Right hindlimb (tissue), 1 donor: ENCODE measurements at places on chromosomes 3 and 15.

DNA sequence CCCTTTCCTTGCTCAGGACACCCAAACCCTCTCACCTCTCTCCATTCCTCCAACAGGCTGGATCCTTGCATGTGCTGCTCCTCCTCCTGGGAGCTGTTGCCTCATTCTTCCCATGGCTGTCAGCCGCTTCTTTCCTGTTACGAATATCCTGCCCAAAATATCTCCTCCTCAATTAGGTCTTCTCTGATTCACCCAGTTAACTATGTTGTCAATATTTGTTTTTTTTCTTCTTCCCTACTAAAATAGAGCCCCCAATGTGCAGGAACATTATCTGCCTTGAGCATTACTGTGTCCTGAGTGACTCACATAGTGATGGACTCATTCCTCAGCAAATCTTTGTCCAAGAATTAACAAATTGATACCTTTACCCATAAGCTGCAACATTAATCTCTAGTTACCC, 357.2 kb downstream of the CLSTN2 start:
- no peak for DNase-seq

DNA sequence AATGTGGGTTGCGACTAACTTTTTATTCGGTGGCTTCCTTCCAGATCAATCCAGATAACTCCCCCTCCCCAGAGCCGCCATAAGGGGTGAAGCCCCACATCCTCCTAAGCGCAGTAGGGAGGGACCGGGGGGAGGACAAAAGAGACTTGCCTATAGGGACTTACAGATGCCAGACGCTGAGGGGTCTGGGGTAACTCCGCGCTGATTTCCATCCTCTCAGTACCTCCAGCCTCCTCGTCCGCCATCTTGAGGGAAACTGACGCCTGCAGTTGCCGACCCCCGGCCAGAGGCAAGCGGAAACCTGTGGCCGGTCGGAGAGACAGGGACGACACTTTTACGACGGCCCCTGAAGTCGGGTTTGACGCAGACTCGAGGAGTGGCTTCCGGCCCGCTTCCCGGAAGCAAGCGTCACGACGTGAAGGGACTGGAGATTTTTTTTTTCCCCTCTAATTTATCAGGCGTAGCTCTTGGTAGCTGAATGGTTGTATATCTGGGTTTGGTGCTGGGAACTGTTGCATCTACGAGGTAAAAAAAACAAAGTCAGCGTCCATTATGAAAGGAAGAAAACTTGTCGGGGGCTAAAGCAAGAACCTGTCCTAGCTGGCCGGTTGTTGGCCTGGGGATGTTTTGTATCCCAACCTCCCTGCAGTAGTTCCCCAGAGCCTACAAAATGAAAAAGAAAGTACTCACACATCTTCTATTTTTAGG, at the start of gene UBR1:
TSS of gene UBR1 (minus strand) at position 261 of the 708 bp plus-strand sequence. CDS start at position 245, 16 bp downstream.
- peak; percentile 96 for DNase-seq

GRCh38 chr3:15112011-15112410, 13.1 kb upstream of the RBSN start:
- no peak for DNase-seq

DNA sequence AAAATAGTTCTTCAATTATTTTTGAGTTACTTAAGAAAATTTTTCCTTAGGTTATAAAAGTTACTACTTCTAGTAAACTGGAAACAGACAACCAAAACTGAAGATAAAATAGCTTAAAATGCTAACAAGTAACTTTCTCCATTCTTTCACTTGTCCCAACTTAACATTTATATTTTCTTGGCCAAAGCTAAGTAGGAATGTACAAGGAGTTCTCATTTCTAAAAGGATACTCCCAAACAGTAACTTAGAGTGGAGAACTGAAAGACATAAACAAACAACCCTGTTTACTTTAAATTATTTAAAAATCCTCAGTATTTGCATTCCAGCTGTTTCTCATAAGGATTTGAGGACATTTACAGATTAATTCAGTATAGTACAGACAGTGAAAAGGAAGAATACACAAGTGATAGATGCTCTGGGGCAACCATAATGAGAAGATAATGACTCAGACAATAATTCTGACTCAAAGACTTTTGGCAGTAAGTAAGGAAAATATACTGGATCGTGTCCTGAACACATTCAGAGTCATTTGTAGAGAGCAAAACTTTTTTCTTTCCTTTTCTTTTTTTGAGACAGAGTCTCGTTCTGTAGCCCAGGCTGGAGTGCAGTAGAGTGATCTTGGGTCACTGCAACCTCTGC, 29.2 kb upstream of the ANXA2 start:
- DNase-seq = no peak

- DNase-seq = no peak
These were observed 11.8 kb downstream of the SHQ1 start for GRCh38 chr3:72836416-72836815.

- DNase-seq = no peak
These were observed 140.3 kb upstream of the NSMCE3 start for GRCh38 chr15:29409890-29410289.
